ENCODE measurements at places on chromosomes 2 and 18.

DNA sequence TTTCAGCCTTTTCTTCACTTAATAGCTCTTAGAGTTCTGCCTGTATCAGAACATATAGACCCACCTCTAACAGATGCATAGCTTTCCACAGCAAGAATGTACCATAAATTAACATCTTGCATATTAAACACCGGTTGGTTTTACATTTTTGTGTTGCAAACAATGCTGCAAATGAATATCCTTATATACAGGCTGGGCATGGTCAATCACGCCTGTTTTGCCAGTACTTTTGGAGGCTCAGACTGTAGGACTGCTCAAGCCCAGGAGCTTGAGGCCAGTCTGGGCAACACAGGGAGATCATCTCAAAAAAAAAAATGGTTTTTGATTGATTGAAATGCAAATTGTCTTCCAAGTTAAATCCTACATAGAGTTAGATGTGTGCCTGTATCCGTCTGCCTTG lies 1.5 kb upstream of the LCT start:
- no peak for DNase-seq

DNA sequence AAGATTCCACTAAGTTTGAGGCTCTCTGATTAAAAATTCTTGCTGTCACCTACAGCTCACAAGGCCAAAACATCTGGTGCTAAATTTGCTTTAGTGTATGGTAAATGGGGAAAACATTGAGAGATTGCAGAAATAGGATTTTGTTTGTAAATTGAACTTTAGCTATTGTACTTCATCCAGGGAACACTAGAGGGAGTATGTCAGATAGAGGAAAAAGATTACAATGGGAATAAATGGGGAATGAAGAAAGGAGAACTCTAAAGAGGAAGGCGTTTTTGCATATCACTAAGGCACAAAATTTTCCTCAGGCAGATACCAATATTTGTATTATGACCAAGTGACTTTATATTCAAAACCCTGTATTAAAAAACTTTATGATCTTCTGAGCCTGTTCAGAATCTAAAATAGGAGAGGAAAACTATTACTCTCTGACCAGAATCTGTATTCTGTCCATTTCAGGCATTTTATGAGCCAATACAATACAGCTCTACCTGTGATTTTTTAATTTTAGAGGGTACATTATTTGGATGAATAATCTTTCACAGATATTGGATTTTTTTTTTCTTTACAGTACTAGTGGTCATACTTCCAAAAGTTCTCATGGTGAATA lies 52.3 kb upstream of the ITGB6 start:
- no peak for DNase-seq

- no peak for DNase-seq
Observed at GRCh38 chr2:201183365-201183727, 405 bp downstream of the CASP10 start.

GRCh38 chr2:101330253-101330933 lies 21.9 kb upstream of the RNF149 start:
- peak; percentile 54 for DNase-seq

DNA sequence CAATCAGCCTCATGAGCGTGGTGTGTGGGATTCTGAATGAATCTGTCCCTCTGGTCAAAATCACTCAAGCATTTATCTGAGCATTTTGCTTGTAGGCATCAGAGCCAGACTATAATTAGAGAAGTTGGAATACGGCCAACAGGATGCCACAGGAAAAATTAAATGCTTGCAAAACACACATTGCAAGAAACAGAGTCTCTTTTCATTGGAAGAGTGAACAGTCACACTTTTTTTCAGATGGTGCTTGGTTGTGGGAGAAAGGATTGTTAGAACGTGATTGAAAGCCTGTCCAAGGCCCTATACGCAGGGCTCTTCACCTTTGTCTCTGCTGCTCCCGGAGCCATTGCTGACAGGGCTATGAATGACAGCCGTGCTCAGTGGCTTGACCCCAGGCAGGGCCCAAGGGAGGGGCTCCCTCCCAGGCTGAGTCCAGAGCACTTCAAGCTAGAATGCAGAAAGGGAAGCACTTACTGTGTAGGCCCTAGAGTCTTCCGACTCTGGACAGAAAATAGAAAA lies 59.8 kb downstream of the SNTG2 start:
- DNase-seq, result no peak
